ENCODE measurements at places on chromosomes 3 and 15. TPM values are rescaled to one million over a fixed set of nuclear protein-coding genes. Genes with fewer than 3 reads are reported as not detected.
A peak's percentile ranks its signal among the peaks of the same experiment; 100 is the strongest.

PAQR5 gene
- total RNA-seq: 1.4 TPM

DNA sequence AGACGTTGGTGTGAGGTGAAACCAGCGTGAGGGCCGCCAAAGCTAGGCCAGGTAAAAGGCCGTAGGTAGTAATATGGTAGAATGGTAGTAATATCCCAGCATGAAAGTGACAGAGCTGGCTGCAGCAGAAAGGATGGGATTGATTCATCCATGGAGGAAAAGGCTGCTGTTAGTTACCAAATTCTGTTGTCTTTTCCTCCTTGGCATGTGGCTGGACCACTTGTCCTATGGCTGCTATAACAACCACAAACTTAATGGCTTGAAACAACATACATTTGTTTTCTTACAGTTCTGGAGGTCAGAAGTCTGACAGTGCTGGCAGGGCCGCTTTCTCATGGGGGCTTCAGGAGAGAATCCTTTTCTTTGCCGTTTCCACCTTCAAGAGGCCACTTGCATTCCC is 47.8 kb upstream of the CHST2 start:
- no peak for DNase-seq

DNA sequence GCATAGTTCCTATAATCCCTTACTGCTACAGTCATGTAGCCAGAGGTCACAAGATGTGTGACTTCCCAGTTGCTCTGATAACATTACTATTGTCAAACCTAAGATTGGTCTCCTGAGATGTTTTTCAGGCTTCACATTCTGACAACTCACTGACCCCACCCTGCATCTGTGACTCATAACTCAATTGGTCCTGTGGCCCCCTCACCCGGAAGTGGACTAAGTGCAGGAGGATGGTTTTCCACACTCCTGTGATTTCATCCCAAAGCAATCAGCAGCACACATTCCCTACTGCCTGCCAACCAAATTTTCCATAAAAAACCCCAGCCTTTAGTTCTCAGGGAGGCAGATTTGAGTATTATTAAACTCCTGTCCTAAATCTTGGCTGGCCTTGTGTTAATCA is 564.9 kb upstream of the ZNF385D start:
- DNase-seq: no peak

TTLL13 gene
- total RNA-seq: not detected

AGBL1 gene
- total RNA-seq: 6.2 TPM

GRCh38 chr15:45048794-45049631 is 26.0 kb downstream of the SORD start:
- DNase-seq: no peak

TMEM89 gene
- not detected for total RNA-seq

GOLGA8J gene
- not detected for total RNA-seq

FBLN2 gene
- total RNA-seq: 15.9 TPM

DNA sequence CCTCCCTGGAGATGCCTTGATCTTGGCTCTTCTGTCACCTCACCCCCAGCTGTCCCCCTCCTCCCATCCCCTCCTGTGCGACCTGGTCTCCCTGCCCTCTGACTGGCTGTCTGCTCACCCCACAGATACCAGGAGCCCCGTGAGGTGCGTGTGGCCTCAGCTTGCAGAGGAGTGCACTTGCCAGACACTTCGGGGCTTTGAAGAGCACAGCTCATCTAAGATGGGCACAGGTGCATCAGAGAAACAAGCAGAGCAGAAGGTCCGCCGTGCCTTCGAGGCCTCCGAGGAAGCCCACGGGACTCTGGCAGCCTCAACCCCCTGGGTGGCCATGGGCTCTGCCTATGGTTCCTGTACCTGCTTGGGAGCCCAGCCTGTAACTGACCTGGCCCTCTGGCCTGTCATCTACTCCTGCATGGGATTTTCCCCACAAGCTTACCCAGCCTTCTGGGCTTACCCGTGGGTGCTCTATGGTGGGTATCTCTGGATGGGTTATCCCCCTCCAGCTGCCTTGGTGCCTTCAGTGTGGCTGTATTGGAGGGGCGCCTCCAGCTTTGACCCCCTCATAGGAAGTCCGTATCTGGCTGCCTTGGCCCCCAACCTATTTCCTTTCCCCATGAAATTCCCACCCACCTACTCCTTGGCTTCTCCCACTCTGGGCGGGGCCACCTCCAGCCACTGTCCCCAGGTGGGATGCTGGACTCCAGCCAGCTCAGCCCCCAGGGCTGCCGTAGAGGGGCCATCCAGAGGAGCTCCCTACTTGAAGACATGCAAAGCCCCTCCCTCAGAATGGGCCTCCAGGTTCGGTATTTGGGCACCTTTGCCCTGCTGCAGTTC is 3.8 kb downstream of the PRR23E start:
- DNase-seq: no peak

MESP1 gene
- not detected for total RNA-seq

GRCh38 chr3:195095035-195095703 is 175.8 kb downstream of the XXYLT1 start:
- no peak for DNase-seq

DNA sequence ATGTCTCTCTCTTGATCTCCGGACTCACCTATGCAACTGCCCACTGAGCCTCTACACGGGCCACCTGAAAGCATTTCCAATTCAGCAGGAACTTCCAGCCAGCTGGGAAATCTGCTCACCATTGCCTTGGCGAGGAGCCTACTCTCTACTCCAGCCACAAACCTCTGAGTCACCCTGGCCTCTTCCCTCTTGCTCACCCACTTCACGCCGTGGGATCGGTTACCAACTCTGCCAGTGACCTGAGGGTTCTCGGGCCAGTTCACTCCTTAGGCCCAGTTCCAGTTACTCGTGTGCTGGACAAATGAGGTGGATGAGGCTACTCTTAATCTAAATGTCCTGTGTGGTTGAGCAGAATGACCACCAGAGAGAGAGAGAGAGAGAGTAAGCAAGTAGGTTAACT is 70.1 kb downstream of the CEMIP start:
- no peak for DNase-seq

- no peak for DNase-seq
Observed at GRCh38 chr3:15549846-15550245, 28.3 kb upstream of the COLQ start.

CD86 gene
- not detected for total RNA-seq

DNA sequence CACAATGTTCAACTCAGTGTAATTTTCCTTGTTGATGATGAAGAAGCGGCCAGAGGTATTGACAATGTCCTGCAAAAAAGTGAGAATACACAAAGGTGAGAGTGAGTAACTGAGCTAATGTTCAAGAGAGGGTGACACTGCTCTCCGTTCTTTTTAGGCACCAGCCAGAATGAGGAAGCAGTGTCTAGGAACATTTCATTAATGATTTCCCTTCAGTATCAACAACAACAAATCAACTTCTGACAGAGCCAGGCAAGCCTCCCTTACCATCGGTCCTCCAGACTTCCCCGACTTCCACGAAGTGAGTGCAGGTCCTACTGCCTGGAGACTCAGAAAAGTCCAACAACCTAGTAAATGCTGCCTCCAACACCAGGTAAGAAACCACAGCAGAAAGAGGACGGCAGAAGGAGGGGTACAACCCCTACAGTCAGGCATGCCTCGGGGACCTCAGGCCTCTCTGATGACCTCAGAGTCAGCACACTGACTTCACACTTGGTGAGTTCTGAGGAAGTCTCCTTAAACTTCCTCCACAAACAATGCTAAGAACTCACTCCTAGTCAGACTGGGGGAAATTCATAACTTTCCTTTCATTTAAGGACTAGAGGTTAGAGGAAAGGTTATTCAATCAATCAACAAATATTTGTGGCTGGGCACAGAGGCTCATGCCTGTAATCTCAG is 62.7 kb downstream of the NPTN start:
- DNase-seq: no peak

CHRD gene
- 6.8 TPM for total RNA-seq

DNA sequence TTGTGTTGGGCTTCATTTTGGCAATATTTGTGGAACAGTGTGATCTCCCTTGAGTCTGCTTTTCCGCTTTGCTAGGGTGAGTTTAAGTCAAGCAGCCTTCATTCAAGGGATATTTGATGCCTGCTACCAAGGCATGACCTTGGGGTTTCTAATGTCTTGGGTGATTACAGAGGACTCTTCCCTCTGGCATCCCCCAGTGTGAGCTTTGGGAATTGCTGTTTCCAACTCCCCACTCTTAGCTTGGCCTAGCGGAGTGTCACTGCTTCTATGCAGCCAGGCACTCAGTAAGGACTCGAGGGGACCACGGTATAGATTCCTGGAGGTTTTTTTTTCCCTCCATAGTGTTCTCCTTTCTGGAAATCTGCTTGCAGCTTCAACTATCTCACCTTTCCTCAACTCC is 21.1 kb downstream of the GCNT3 start:
- DNase-seq: peak; percentile 69

GRCh38 chr3:151085889-151086483 is 522 bp downstream of the MED12L start:
- DNase-seq: peak; percentile 77

GRCh38 chr3:143146486-143147274 is 27.1 kb downstream of the CHST2 start:
- no peak for DNase-seq

CILP gene
- total RNA-seq: 0.22 TPM

DNA sequence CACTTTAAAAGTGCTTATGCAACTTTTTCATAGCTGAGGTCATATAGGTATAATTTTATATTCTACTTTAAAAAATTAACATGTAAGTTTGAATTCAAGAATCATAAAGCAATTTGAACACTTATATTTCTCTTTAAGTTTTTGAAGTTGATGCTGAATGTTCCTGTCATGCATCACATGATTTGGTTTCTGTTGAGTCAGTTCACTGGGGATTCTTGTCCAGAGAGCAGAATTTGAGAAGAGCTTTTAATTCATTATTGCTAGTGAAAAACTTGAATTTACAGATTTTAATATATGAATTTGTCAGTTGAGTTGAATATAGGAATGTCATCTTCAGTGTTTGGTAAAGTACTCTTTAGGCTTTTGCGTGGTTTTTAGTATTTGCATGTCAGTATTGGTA is 7.9 kb downstream of the SLC25A26 start:
- no peak for DNase-seq

DNA sequence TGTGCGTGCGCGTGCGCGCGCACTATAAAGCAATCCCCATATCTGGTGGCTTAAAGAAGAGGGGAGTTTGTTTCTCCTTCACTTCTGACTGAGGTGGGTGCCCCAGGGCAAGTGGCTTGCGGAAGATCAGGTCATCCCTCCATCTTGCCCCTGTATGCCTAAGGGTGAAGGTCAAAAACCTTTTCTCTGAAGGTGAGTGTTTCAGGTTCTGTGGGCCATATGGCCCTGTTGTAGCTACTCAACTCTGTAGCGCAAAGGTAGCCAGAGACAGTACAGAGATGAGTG is 5.5 kb downstream of the ABTB1 start:
- no peak for DNase-seq

CPA3 gene
- not detected for total RNA-seq

- DNase-seq: no peak
Observed at GRCh38 chr3:30962084-30962483, 67.6 kb upstream of the GADL1 start.

- DNase-seq: peak; percentile 53
Observed at GRCh38 chr15:78347586-78348543, 7.7 kb downstream of the CRABP1 start.

- DNase-seq: no peak
Observed at GRCh38 chr3:14172496-14172895, 5.9 kb downstream of the XPC start.
